ENCODE measurements at places on chromosomes 16 and 17. TPM values are rescaled to one million over a fixed set of nuclear protein-coding genes. Genes with fewer than 3 reads are reported as not detected.
A peak's percentile ranks its signal among the peaks of the same experiment; 100 is the strongest.

DNA sequence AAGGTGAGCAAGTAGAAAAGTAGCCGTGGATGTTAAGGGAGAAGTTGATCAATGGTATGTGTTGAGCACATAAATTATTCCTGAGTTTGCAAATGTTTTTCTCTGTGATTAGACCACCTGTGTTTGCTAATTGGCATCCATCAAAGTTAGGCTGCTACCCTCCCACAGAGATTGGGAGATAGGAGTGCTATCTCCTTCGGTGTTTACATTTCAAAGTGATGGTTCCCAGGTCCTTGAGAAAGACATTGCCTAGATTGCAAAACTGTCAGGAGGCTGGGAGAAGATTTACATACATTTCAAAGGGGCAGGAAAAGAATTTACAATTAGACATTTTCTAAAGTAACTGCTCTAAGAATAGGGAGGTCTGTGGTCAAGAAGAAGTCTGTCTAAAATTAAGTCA lies 54.3 kb upstream of the CNTNAP4 start:
- DNase-seq, result no peak

DNA sequence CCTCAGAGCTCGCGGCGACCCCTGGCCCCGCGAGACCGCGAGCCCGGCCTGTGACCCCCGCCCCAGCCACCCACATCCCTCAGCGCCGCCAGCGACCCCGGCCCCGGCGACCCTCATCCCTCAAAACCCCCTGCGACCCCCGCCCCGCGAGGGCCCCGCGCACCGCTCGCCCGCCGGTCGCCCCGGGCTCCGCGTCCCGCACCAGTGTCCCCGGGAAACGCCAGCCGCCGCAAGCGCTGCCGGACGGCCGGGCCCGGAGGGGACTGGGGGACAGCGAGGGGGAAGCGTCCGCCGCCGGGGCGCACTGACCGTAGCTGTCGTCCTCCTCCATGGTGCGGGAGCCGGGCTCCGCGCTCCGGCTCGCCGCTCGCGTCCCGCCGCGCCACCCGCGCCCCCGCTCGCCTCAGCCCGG lies at the start of gene CYTH1:
Gene CYTH1 (minus strand): TSS at position 381 of the 412 bp plus-strand sequence. CDS start 50 bp downstream, at position 331.
- no peak for DNase-seq

Gene ZFPM1
- 3.5 TPM for total RNA-seq

Gene MYOCD
- 35.7 TPM for total RNA-seq

DNA sequence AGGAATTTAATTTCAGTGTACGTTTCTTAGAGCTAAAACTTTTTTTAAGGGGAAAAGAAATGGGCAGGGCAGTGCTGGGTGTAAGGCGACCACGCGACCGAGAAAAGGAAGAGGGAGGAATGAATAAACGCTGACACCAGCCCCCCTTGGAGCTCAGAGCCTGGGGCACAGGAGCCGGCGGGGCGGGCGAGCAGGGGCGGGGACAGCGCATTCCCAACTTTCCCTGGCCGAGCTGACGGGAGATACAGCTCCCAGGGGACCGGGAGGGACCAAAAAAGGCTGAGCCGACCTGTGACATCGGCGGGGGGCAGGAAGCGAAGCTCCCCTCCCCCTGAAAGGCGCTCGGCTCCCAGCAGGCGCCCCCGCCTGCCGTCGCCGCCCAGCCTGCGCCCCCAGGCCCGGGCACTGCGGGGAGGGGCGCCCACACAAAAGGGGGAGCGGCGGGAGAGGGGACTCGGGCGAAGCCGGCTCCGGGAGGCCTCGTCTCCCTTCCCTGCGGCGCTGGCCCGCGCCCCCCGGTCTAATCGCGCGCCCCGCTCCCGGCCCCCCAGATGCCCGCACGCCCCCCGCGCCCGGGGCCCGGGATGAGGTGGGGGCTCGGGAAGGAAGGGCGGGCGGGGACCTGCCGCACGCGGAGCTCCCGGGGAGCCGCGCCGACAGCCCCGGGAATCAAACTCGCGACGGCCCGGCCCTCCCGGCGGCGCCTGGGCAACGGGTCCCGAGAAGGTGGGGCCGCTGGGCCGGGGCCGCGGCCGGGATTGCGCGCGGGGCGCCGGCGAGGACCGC lies 622 bp downstream of the CUEDC1 start:
- peak; percentile 92 for DNase-seq

DNA sequence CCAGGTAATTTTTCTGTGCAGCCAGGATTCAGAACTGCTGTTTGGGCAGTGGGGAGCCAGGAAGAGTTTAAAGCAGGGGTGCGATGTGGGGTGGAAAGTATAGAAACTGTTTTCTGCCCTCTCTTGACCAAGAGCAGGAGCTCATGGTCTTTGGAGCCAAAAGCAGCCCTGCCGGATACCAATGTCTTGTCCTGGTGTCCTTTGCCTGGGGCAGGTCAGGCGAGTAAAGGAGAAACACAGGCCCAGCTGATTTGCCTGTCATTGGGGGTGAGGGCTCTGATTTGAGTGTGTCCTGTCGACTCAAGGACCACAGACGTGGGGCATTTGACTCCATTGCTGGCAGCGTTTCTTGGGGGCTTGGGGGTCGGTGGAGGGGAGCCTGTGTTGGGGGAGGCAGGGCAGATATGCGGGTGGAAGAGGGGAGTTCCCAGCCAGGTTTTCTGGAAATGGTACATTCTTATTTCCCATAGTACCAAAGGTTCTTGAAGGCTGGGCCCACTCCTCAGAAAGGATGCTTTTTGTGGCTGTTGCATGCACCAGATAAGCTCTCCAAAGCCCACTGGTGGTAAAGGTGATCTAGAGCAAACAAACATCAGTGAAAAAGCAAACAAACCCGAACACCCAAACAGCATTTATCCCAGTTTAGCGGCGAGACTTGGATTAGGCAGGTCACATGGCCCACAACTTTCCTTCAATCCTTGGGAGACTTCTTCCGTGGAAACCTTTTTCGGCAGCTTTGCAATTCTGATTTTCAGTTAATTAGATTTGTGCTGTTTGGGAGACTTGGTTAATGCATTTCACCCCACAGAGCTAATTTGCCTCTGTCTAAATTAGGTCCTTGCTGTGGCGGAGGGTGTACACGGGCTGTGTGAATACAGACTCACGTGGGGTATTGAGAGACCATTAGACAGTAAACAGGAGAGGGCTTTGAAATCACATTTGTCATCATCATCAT lies 59.0 kb downstream of the MSI2 start:
- DNase-seq, result no peak

Gene BCAR1
- 82.9 TPM for total RNA-seq

DNA sequence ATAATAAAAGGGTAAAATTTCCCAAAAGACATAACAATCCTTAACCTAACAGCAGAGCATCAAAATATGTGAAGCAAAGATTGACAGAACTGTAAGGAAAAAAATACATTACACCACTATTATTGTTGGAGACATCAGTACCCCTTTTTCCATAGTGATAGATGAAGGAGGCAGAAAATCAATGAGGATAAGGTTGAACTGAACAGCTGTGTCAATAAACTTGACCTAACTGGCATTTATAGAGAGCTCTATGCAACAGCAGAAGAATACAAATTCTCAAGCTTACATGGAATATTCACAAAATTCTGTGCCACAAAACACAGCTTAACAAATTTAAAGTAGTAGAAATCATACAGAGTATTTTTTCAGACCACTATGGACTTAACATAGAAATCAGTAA lies 195.0 kb upstream of the ELAC2 start:
- DNase-seq, result no peak

GRCh38 chr16:87216148-87216840 lies 100.9 kb downstream of the C16orf95 start:
- DNase-seq, result no peak

DNA sequence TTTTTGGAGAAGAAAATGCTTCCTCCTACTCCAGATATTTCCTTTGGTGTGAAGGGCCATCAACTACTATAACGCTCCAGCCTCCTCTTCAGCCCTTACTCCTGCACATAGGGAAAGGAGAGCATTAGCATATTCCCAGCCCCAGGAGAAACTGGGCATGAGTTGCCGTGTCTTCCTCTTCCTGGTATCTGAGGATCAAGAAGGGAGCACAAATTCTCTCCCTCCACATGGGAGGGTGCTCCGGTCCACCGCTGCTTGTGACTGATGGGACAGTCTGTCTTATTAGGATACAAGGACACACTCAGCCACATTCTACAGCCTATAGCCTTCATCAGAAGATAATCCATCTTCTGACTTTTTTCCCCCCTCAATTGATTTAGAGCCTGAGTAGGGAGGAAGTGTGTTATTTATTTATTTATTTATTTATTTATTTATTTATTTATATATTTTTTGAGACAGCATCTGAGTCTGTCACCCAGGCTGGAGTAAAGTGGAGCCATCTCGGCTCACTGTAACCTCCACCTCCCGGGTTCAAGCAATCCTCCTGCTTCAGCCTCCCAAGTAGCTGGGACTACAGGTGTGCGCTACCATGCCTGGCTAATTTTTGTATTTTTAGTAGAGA lies 16.6 kb upstream of the CYB5B start:
- DNase-seq, result no peak

Gene SMPD3
- total RNA-seq, result 1.2 TPM

Data from left ventricle myocardium superior (tissue), 1 donor.